Gastroesophageal sphincter (tissue), 4 donors: ENCODE measurements at places on chromosomes 4 and X.

DNA sequence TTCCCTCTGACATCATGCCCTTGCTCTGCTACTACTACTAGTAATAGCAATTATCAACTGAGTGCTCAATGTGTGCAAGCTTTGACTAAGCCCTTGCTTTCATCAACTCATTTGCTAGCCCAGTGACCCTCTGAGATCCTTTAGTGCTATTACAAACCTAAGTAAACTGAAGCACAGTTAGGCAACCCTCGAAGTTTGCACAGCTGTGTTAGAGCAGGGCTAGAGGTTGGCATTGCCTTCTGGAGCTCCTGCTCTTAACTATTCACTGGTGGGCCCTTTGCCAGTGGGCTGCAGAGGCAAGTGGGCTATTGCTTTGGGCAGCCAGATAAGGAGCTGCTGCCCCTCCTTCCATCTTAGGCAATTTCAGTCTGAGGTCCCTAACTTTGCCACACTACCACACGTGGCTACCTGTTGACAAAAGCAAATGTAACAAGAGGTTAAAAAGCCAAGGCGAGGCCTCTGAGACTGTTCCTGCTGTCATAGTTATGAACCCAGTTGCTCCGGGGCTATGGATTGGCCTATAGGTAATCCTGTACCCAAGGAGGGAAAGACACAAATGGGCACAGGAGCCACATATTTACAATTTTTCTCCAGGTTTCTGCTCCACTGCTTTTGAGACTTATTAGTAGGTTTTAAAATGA lies 41.5 kb upstream of the ANKRD50 start:
- no peaks in the 10 kb centered on the region for H3K36me3 ChIP-seq
- no peaks in the 10 kb centered on the region for H3K27me3 ChIP-seq
- H3K4me3 ChIP-seq = no peak overlapping the region
- H3K27ac ChIP-seq = no peak overlapping the region

GRCh38 chrX:93637591-93637990 lies 35.8 kb downstream of the NAP1L3 start:
- ATAC-seq = no peak
- no peaks in the 10 kb centered on the region for H3K36me3 ChIP-seq
- no peaks in the 10 kb centered on the region for H3K27me3 ChIP-seq
- H3K4me3 ChIP-seq = no peak overlapping the region
- H3K27ac ChIP-seq = no peak overlapping the region

GRCh38 chrX:71439896-71440295 lies 73.7 kb downstream of the TAF1 start:
- H3K4me3 ChIP-seq = no peak overlapping the region
- no peak for ATAC-seq
- H3K27ac ChIP-seq = no peak overlapping the region
- peaks cover 38% of the 10 kb centered on the region for H3K36me3 ChIP-seq
- H3K4me1 ChIP-seq = no peaks in the 10 kb centered on the region

DNA sequence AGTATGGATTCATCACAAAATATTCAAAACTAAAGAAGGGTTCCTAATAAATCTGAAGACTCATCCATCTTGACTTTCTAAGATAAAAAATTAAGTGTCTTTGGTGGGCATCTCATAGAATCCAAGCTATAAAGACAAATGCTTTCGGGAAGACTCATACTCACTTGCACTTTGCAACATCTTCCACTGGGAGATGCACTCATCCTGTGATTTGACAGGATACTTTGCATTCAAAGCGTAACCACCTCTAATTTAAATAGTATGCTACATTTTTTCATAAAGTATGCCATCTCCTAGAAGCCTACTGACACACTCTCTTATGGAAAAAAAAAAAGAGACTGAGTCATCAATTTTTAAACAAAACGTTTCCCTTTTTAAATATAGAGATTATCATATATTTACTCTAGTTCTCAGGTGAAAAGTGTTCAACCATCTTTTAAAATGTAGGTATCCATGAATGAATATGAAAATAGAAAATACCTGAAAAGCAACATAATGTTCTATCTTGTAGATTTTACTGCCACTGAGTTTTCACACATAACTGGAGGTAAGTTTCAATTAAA lies 119.6 kb downstream of the KLHL13 start:
- H3K4me1 ChIP-seq = no peaks in the 10 kb centered on the region
- no peak overlapping the region for H3K27ac ChIP-seq
- ATAC-seq = no peak
- no peaks in the 10 kb centered on the region for H3K27me3 ChIP-seq
- no peak overlapping the region for H3K4me3 ChIP-seq

GRCh38 chr4:83860200-83860599 lies 324.3 kb downstream of the GPAT3 start:
- H3K27me3 ChIP-seq = no peaks in the 10 kb centered on the region
- H3K27ac ChIP-seq = no peak overlapping the region
- H3K36me3 ChIP-seq = no peaks in the 10 kb centered on the region
- ATAC-seq = no peak

GRCh38 chrX:81959964-81960363 lies 758.1 kb downstream of the SH3BGRL start:
- no peaks in the 10 kb centered on the region for H3K27me3 ChIP-seq
- no peak for ATAC-seq
- no peak overlapping the region for H3K4me3 ChIP-seq
- no peaks in the 10 kb centered on the region for H3K36me3 ChIP-seq
- no peaks in the 10 kb centered on the region for H3K4me1 ChIP-seq
- H3K27ac ChIP-seq = no peak overlapping the region

DNA sequence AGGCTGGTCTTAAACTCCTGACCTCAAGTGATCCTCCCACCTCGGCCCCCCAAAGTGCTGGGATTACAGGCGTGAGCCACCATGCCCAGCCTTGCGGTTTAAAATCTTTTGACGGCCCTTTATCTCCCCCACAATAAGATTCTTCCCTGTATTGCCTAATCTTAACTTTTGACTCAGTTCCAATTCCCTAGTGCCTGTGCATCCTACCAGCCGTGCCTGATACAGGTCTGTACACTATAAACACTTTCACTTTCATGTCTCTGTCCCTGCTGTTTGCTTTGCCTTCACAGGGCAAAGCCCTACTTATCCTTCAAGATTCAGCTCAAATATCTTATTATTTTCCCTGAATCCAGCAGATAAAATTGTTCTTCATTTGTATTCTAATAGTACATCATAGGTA lies 74.6 kb downstream of the WDR44 start:
- no peaks in the 10 kb centered on the region for H3K4me1 ChIP-seq
- no peaks in the 10 kb centered on the region for H3K27me3 ChIP-seq
- peak; percentile 48 for ATAC-seq
- no peak overlapping the region for H3K27ac ChIP-seq
- no peak overlapping the region for H3K4me3 ChIP-seq

DNA sequence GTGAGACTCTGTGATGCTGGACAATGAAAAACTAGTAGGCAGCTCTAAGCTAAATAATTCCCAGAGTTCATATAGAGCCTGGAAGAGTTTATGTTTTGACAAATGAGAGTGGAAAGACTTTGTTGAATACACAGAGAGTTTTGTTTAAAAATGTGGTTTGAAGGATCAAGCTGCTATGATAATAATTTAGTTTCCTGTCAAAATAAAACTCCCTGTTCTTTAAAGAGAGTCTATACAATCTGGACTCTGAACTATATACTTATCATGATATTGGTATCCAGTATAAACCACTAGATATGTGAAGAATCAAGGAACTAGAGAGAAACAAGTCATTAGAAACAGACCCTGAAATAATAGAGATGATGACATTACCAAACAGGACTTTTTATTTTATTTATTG lies 158.6 kb downstream of the C4orf33 start:
- H3K36me3 ChIP-seq = no peaks in the 10 kb centered on the region
- H3K4me3 ChIP-seq = no peak overlapping the region
- no peak overlapping the region for H3K27ac ChIP-seq
- ATAC-seq = no peak

- no peak overlapping the region for H3K4me3 ChIP-seq
- no peak overlapping the region for H3K27ac ChIP-seq
- ATAC-seq = no peak
- H3K36me3 ChIP-seq = no peaks in the 10 kb centered on the region
These were observed 514.1 kb upstream of the INTU start for GRCh38 chr4:127118681-127119080.

DNA sequence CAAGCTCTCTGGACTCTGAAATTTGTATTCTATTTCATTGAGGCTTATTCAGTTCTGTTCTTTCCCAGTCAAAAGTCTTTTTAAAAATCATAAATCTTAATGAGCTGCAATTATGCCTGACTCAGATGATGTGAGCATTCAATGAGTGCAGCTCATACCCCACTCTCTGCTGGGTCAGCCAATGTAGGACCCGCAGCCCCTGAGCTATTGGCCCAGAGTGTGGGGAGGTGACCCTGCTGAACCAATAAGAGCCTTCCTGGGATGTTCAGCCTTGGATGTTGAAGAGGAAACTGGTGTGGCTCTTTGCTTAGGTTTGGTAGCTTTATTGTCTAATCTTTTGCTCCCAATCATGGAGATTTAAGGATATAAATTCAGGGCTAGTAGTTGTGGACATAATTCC lies 12.1 kb upstream of the TCEAL4 start:
- no peak overlapping the region for H3K27ac ChIP-seq
- H3K4me3 ChIP-seq = no peak overlapping the region
- H3K36me3 ChIP-seq = no peaks in the 10 kb centered on the region
- no peaks in the 10 kb centered on the region for H3K4me1 ChIP-seq
- H3K27me3 ChIP-seq = no peaks in the 10 kb centered on the region

GRCh38 chr4:120545391-120545790 lies 377.1 kb downstream of the PRDM5 start:
- ATAC-seq = no peak
- no peaks in the 10 kb centered on the region for H3K36me3 ChIP-seq
- no peaks in the 10 kb centered on the region for H3K27me3 ChIP-seq
- no peaks in the 10 kb centered on the region for H3K4me1 ChIP-seq
- no peak overlapping the region for H3K27ac ChIP-seq

GRCh38 chr4:130074096-130074495 lies 978.1 kb downstream of the C4orf33 start:
- H3K4me3 ChIP-seq = no peak overlapping the region
- H3K27ac ChIP-seq = no peak overlapping the region
- no peaks in the 10 kb centered on the region for H3K36me3 ChIP-seq

GRCh38 chrX:103330681-103331288 lies 746 bp downstream of the TCEAL7 start:
- no peaks in the 10 kb centered on the region for H3K4me1 ChIP-seq
- H3K27me3 ChIP-seq = no peaks in the 10 kb centered on the region
- peak overlapping the region; percentile 36 for H3K4me3 ChIP-seq
- H3K27ac ChIP-seq = no peak overlapping the region
- no peaks in the 10 kb centered on the region for H3K36me3 ChIP-seq
- ATAC-seq = peak; percentile 11

GRCh38 chr4:156766846-156767245 lies 204.8 kb downstream of the PDGFC start:
- H3K4me3 ChIP-seq = no peak overlapping the region
- H3K27ac ChIP-seq = no peak overlapping the region
- peaks cover 61% of the 10 kb centered on the region for H3K4me1 ChIP-seq
- H3K27me3 ChIP-seq = no peaks in the 10 kb centered on the region
- no peak for ATAC-seq

- no peak overlapping the region for H3K4me3 ChIP-seq
- no peak overlapping the region for H3K27ac ChIP-seq
- ATAC-seq = no peak
- no peaks in the 10 kb centered on the region for H3K27me3 ChIP-seq
- H3K36me3 ChIP-seq = no peaks in the 10 kb centered on the region
These were observed 134.7 kb upstream of the FAM9C start for GRCh38 chrX:13179100-13179499.

DNA sequence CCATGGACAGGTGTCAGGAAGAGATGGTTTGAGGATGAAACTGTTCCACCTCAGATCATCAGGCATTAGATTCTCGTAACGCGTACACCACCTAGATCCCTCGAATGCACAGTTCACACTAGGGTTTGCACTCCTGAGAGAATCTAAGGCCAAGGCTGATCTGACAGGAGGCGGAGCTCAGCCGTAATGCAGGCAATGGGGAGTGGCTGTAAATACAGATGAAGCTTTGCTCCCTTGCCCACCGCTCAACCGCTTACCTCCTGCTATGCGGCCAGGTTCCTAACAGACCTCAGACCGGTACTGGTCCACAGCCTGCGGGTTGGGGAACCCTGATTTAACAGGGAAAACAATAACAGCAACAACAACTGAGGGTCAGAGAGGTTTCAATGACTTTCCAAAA lies 2.0 kb upstream of the TEC start:
- H3K27ac ChIP-seq = no peak overlapping the region
- H3K27me3 ChIP-seq = no peaks in the 10 kb centered on the region
- no peak overlapping the region for H3K4me3 ChIP-seq
- no peak for ATAC-seq

- H3K36me3 ChIP-seq = no peaks in the 10 kb centered on the region
- H3K27me3 ChIP-seq = no peaks in the 10 kb centered on the region
These were observed 453.0 kb downstream of the PCDH11X start for GRCh38 chrX:92232182-92232581.

DNA sequence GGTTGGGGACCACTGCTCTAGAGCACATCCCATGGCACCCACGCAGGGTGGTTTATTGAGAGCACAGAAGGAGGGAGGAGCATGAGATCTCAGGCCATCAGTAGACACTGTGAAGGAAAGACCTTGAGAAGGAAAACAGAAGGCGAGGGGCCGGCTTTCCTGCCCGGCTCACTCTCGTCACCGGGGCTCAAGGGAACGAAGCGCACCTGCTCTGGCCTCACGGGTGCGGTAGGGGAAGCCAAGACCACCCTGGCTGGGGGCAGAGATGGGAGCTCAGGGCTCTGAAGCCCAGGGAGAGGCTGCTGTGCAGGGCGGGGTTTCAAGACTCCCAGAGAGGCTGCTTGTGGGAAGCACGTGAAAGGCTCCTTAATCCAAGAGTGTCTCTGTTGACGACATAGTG lies 105.9 kb downstream of the TNIP2 start:
- no peaks in the 10 kb centered on the region for H3K27me3 ChIP-seq
- H3K4me1 ChIP-seq = no peaks in the 10 kb centered on the region
- no peaks in the 10 kb centered on the region for H3K36me3 ChIP-seq

DNA sequence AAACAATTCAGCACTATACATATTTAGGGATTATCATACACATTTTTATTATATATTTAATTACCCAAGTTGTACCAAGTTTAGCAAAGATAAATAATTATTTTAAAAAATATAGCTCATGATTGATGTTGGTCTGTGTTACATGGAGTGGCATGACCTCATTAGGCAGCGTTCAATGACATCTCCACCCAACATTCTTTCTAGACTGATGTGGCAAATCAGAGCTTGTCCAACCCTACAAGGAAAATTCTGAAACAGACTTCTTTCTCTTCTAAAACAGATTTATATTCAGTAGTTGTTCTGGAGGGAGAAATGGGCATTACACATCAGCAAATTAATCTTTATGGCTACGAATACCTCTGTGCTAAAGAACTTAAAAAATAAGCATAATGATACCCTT lies 189.7 kb downstream of the PDGFC start:
- H3K4me3 ChIP-seq = no peak overlapping the region
- peaks cover 10% of the 10 kb centered on the region for H3K4me1 ChIP-seq
- no peaks in the 10 kb centered on the region for H3K36me3 ChIP-seq
- H3K27ac ChIP-seq = no peak overlapping the region
- ATAC-seq = no peak
- H3K27me3 ChIP-seq = no peaks in the 10 kb centered on the region
